Eye (tissue), 1 donor: ENCODE measurements at places on chromosomes 4 and X.
A peak's percentile ranks its signal among the peaks of the same experiment; 100 is the strongest.

GRCh38 chr4:47667552-47667951 is 170.3 kb downstream of the CORIN start:
- no peak for DNase-seq

- DNase-seq: no peak
Measured at GRCh38 chr4:107619731-107620130, 100.3 kb downstream of the PAPSS1 start.

GRCh38 chr4:126583509-126583908 is 1049.2 kb upstream of the INTU start:
- DNase-seq: no peak

GRCh38 chr4:153152501-153153338 is 51.5 kb upstream of the TRIM2 start:
- peak; percentile 94 for DNase-seq

- DNase-seq: no peak
Measured at GRCh38 chr4:163111588-163111987, 55.1 kb downstream of the NAF1 start.

DNA sequence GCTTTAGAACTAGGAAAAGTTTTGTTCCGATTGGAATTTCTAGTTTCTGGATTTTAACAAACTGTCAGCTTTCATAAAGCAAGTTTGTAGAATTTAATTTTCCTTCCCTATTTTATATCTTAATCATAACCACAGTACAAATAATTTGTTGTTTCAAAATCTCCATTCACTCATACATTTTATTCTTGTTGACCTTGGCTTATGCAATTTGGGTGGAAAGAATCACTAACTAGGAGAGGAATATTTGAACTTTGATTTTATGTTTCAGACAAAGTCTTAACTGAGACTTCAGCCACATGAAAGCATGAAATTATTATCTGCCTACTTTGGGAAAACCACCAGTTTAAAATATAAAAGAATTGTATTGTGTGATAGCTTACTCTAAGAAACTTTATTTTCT is 427.9 kb downstream of the SPRY1 start:
- no peak for DNase-seq

DNA sequence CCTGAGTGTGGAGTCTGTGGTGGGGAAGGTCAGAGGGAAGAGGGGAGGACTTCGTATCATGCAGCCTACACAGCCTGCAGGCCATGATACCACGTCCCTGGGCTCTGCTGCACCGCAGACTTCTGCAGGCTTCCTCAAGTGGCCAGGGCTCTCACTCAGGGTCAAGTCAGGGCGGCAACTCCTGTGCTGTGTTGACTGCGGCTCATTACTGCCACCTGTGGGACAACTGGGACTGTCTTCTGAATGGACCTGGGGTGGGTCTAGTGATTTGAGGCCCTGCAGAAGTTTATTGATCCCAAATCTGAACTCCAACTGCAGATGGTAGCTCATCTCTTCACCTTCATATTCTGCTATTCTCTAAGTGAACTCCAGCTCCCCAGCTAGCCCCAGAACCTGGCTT is 167.1 kb downstream of the NSUN7 start:
- DNase-seq: peak; percentile 24

- DNase-seq: no peak
Measured at GRCh38 chr4:2352171-2352570, 66.3 kb downstream of the ZFYVE28 start.

DNA sequence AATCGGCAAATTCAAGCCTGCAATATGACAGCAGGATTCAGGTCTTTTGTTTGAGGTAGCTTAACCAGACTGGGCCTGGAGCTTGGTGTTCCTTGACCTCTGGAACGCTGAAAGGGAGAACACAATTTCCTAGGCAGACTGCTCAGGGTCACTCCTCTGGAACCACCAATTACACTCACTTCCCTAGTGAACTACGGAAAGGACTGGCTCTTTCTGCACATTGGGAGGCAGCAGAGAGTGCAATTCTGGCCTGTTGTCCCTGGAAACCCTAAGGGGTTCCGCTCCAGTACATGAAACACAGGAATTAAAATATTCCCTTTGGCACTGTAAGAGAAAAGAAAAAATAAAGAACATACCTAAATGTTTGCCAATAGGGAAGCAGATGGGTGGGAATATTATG is 58.6 kb downstream of the GPC3 start:
- no peak for DNase-seq

GRCh38 chr4:145739845-145740244 is 59.9 kb downstream of the C4orf51 start:
- no peak for DNase-seq

- no peak for DNase-seq
Measured at GRCh38 chrX:2370456-2370855, 130.3 kb downstream of the DHRSX start.

- no peak for DNase-seq
Measured at GRCh38 chrX:33272986-33273385, 61.6 kb upstream of the DMD start.

GRCh38 chrX:35090801-35091200 is 148.2 kb downstream of the FAM47B start:
- DNase-seq: no peak

DNA sequence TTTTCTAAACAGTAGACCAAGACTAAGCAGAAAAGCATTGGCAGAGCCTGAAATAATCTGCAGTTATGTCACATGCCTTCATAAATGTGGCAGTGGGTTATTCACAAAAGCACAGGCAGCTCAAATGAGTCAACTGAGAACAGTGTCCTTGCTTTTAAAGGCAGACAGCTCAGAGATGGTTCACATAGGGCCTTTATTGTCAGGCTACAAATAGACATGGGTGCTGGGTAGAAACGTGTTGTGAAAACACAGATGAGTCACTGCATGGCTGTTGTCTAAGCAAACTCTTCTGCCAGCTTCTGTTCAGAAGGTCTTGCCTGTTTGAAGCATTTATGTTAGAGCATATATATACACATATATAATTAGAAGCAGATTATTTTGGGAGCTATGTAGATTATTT is 118.0 kb downstream of the SLC4A4 start:
- no peak for DNase-seq

GRCh38 chrX:51747671-51748070 is 4.4 kb downstream of the GSPT2 start:
- DNase-seq: no peak

GRCh38 chr4:38284294-38285030 is 324.3 kb downstream of the PTTG2 start:
- no peak for DNase-seq

- no peak for DNase-seq
Measured at GRCh38 chr4:174260099-174260498, 23.4 kb downstream of the FBXO8 start.

- no peak for DNase-seq
Measured at GRCh38 chr4:10108391-10108790, 8.2 kb downstream of the WDR1 start.

GRCh38 chrX:48794911-48795515 is 6.9 kb upstream of the HDAC6 start:
- DNase-seq: no peak

DNA sequence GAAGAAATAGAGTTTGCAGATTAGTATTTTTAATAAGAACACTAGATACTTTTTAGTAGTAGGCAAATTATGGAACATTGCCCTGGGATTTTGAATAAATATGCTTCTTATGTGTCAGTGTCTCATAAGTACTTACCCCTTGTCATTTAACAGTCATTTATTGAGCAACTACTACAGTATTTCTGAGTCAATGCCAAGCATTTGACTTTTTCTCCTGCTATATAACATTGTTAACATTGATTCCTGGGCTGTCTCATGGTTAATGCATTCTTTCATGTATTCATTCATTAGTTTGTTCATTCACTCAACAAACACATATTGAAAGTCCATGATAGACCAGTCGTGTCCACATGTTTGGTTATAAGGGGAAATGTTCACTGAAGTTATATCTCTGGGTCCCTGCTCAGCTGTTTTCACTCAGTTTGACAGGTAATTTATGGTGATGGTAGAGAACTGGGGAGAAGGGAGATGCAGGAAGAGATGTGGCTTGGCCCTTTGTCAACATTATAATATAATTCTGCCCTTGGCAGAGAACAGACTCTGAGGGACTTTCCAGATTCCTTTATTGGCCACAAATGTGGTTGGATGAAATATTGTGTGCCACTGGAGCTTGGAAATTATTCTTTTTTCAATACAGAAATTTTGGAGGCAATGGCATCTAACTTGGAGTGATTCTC is 49.8 kb downstream of the OSTC start:
- DNase-seq: no peak

GRCh38 chr4:43357252-43357974 is 464.9 kb downstream of the GRXCR1 start:
- no peak for DNase-seq

- peak; percentile 8 for DNase-seq
Measured at GRCh38 chrX:134375691-134376090, 84.3 kb upstream of the HPRT1 start.
